ENCODE measurements at places on chromosomes 13 and 19. TPM values are rescaled to one million over a fixed set of nuclear protein-coding genes. Genes with fewer than 3 reads are reported as not detected.

DNA sequence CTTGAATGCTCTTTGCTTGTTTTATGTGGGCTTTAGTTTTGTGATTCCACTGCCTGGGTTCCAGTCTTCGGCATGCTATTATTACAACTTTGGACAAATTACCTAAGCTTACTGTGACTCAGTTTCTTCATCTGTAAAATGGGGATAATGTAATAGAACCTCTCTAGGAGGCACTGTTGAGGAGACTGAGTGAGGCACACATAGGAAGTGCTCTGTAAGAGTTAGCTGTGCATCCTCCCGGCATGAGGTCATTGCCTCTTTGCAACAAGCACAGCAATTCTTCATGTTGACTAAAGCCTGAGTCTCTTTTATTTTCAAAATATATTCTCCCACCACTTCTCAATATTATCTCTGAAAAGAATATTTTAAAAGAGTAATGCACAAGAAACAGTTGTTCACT lies 227.4 kb downstream of the DLEU7 start:
- no peaks in the 10 kb centered on the region for H3K4me1 ChIP-seq
- no peaks in the 10 kb centered on the region for H3K27me3 ChIP-seq
- H3K4me3 ChIP-seq, result no peak overlapping the region
- H3K27ac ChIP-seq, result no peak overlapping the region

DNA sequence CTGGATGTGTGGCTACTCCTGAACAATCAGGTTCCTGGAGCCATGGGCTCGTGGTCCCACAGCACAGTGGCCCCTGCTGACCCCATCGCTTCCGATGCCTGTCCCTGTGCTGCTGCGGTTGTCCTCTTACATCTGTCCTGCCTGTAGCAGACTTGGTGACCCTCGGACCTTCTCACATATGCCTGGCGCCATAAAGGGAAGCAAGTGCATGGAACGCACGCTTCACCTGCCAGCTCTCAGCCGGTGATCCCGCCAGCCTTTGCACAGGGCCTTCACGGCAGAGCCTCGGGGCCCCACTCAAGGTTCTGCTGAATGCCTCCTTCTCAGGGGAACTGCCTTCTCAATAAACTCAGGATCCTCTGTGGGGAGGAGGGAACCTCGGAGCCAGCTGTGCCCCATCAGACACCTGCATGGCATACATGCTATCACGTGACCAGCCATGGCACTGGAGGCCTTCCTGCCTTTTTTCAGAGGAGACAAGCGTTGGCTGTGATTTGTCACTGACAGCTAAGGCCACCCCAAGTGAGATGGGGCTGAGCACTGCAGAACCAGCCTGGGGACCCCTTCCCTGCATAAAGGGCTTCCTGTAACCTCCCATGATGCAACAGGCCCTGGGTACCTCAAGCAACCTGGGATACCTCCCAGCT lies 24.3 kb downstream of the PEPD start:
- peaks cover 29% of the 10 kb centered on the region for H3K36me3 ChIP-seq
- no peak overlapping the region for H3K27ac ChIP-seq
- no peak overlapping the region for H3K4me3 ChIP-seq

Gene ZNF699
- 3.5 TPM for polyA plus RNA-seq

Gene PRKCG
- polyA plus RNA-seq, result 0.67 TPM

Gene WDR88
- polyA plus RNA-seq, result 0.54 TPM

Gene ZFP14
- polyA plus RNA-seq, result 8.7 TPM

DNA sequence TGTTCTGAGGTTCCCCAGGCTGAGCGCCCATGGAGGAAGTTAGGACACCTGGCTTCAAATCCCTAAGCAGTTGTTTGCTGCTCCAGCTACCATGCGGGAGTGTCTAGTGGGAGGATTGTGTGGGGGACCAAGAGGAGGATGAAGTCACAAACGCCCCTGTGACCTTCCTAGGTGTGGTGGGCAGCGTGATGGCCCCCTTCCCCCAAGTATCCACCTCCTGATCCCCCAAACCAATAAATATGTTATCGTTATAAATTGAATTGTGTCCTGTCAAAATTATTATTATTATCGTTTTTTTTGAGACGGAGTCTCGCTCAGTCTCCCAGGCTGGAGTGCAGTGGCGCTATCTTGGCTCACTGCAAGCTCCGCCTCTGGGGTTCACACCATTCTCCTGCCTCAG lies at the start of gene SLC25A41:
Gene SLC25A41 (minus strand): TSS at position 101 of the 400 bp plus-strand sequence. CDS start 70 bp downstream, at position 31.
- no peak for DNase-seq

All from large intestine (tissue), 12 donors.